NCI-H1436 treated with DMSO at 0.1 percent for 48 hours (cell line): ENCODE measurements at places on chromosomes 4 and X.

GRCh38 chrX:77450996-77451395 is 3.8 kb downstream of the FGF16 start:
- no peak for DNase-seq

- no peak for DNase-seq
Observed at GRCh38 chrX:25558137-25558536, 542.4 kb upstream of the ARX start.

DNA sequence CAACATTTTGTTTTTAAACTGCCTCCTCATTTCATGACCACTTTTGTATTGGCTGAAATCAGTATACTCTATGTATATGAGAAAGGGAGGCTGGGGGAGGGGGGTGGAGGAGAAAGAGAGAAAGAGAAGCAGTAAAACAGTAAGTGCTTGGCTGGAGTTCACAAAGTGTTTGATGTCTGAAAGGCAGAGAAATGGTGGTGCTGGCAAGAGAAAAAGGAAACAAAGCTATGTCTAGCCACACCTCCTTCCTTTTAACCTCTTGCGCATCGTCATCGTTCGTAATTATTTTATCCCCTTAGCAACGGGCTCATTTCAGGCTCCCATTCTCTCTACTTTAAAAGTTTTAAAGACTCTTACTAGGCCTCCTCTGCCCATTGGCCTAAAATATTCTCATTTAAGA is 25.6 kb downstream of the RPA4 start:
- no peak for DNase-seq

DNA sequence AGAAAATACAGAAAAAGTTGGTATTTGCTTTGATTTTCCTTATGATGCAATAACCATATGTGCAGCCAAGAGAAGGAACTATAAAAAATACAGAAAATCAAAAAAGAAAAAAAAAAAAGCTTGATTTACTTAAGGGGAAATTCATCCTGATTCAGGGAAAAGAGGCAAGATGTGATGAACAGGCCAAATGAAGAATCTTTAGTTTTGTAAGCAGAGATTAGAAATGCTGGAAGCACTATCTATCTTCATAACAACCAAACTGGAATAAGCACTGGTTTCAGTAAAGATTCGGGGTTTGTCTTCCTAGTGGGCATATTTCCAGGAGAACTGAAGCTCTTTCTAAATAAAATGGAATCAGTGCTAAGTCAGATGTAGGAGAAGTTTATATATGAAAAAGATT is 82.9 kb upstream of the KCNIP4 start:
- DNase-seq: no peak

GRCh38 chrX:100939333-100939732 is 10.6 kb upstream of the XKRX start:
- DNase-seq: no peak

- DNase-seq: no peak
Observed at GRCh38 chrX:111386615-111387233, 25.3 kb downstream of the DCX start.

GRCh38 chrX:117996408-117996807 is 120.2 kb downstream of the KLHL13 start:
- no peak for DNase-seq

DNA sequence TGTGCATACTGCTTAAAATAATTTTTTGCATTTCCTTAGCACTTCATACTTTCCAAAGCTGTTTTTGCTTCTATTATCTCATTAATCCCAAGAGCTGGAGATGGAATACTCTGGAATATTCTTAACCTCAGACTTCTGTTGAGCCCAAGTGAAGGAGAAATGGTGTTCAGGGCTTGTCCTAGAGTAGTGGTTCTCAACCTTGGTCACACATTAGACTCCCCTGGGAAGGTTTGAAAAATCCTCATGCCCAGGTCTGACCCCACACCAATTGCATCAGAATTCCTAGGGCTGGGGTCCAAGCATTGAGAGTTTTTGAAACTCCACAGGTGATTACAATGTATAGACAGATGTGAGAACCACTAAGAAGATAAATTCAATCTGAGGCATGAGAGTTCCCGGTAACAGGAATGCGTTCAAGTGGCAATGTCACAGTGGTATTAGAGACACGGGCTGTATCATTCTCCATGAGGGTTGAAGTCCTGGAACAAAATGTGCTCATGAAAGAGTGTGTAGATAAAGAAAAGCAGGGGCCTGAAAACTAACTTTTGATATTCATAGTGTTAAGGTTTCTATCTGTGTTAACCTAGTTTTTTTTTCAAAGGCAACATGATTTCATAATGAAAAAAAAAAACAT is 47.9 kb downstream of the AWAT2 start:
- no peak for DNase-seq

DNA sequence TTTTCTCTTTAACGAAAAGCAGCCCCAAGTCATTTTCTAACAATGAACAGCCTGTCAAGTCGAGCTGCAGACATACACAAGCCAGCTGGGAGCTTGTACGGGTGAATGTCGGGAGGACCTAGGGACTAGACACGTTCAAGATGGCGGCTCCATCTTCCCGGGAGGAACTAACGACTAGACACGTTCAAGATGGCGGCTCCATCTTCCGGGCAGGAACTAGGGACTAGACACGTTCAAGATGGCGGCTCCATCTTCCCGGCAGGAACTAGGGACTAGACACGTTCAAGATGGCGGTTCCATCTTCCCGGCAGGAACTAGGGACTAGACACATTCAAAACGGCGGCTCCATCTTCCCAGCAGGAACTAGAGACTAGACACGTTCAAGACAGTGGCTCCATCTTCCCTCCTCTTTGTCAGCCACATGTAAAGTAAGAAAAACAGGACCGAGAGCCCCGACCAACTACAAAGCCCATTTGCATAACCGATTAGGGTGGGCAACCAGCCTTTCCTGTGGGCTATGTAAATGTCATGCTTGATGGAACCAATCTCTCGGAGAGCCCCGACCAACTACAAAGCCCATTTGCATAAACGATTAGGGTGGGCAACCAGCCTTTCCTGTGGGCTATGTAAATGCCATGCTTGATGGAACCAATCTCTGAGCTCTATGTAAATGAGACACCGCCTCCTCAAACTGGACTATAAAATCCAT is 175.5 kb downstream of the DHRSX start:
- DNase-seq: no peak

DNA sequence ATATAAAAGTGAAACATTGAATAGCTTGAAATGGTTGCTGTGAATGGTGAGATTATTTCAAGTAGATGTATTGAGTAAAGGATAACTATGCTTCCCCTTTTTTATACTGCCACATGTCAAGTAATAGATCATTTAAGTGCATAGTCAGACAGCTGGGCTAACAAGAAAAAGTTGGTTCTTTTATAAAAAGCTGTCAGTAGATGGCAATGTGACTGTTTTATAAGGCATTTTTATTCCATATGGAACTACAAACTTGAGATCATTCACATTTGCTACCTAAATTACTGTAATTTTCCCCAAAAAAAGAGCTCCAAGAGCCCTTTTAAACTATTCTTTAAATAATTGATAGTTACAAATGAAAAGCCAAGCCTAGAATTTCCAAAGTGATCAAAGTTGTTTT is 831.0 kb downstream of the C4orf33 start:
- DNase-seq: peak; percentile 19

DNA sequence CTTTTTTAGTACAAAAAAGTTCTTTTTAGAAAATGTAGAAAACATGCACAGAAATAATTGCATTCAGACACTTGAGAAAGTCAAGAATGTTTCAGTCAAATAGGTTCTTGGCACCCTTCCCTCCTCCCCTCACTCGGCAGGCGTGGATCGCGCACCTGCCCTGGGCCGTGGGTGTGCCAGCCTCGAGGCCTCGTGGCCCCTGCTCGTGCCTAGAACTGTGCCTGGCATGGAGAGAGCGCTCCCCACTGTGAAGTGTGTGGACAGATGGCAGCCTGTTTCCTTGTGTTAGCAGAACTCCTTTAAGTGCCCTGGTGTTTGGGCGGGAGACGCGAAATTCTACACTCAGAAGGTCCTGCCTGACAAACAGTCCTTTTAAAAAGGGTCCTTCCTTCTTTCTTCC is 14.7 kb downstream of the RGS12 start:
- no peak for DNase-seq

DNA sequence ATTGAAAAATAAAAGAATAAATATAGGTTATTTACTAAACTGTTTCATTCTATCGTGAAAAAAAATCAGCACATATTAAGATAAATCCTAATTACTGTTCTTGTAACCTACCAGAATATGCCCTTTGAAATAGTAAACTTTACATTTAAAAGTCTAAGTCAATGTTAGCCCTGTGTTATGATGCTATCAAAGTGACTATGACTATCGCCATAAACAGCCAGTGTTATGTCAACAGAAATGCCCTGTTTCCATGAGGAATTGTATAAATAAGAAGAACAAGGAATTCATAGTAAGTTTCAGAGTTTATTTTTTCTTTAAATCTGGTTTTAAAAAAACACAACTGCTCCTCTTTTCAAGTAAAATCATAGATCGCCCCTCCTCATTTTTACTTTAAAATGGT is 11.4 kb downstream of the NR3C2 start:
- no peak for DNase-seq

GRCh38 chr4:141569141-141569540 is 67.2 kb upstream of the IL15 start:
- DNase-seq: no peak

DNA sequence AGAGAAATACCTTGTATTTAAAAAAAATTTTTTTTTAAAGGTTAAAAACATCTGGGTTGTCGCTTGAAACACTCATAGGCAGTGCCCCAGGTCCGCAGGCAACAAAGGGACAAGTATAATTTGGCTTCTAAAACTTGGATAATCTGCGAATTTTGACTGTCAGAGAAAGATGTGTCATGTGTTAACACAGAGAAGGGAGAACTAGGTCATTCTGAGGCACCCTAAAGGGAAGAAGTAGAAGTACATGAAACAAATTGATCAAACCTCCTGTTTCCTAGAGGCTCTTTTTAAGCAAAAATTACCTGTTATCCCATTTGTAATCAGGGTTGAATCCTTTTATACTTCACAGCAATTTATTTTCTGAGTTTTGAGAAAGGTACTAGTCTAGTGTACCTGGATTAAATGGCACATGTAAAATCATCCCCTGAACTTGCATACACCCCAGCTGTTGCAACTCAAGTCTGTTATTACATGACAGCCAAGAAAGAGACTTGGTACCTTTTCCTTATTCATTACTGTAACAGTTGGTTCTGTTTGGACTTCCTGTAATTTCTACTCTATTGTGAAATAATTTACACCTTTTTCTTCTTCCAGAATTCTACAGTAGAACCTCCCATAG is 1.7 kb downstream of the SRD5A3 start:
- no peak for DNase-seq

DNA sequence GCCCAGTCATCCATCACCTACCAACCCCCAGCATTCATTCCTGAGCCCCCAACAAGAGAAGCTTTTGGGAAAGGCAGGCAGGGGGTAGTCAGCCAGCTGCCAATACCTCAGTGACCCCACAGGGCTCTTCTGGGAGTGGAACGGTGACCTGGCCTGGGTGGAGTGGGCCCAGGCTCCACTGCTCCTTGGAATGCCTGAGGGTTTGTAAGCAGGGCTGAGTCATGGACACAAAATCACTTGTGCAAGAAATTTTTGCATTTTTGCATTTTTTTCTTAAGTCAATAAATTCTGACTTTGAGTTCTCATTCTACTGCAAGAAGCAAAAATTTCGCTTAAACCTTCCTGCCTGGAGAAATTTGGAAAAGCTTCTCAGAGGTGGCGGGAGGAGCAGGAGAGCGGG is 18.5 kb downstream of the SORCS2 start:
- DNase-seq: no peak

GRCh38 chr4:163378661-163379060 is 35.0 kb downstream of the NPY5R start:
- DNase-seq: no peak

- DNase-seq: no peak
Observed at GRCh38 chr4:17317526-17317925, 194.4 kb downstream of the QDPR start.

DNA sequence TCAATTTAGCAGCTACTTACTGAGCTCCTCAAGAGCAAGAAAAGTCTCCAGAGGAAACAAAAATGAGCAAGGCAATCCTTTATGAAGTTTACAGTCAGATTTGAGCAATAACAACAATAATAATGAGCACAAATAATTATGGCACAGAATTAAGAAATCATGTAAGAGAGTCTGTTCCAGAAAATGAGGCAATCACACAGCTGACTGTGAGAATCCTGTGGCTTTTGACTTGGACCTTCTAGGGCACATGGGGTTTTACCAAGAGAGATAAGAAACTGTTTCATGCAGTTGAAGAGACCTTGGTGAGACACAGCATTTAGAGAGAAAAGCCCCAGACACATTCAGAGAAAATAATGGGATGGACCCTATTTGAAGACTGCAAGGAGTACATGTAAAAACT is 362.6 kb upstream of the MAGEB2 start:
- DNase-seq: no peak

DNA sequence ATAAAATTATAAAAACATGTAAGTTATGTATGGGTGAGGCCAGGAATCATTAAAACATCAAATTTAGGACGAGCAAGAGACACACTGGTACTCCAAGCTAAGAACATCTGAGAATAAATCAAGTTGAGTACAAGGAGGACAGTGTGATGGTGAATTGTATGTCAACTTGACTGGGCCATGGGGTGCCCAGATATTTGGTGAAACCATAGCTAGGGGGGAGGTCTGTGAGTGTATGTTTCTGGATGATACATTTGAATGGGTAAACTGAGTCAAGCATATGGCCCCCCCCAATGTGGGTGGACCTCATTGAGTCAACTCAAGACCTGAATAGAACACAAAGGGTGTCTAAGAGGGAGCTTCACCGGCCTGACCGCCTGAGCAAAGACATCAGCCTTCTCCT is 115.3 kb upstream of the BCOR start:
- no peak for DNase-seq
